ENCODE measurements at places on chromosomes 4 and X. TPM values are rescaled to one million over a fixed set of nuclear protein-coding genes. Genes with fewer than 3 reads are reported as not detected.

The FAM9B gene
- not detected for polyA plus RNA-seq

The AIFM1 gene
- 30.0 TPM for polyA plus RNA-seq

The MAPK10 gene
- 31.1 TPM for polyA plus RNA-seq

The NKX3-2 gene
- 0.25 TPM for polyA plus RNA-seq

The FAM236B gene
- polyA plus RNA-seq = not detected

The STARD8 gene
- 4.6 TPM for polyA plus RNA-seq

The EXOC1L gene
- polyA plus RNA-seq = not detected

The PCDH18 gene
- 2.2 TPM for polyA plus RNA-seq

The CT45A5 gene
- polyA plus RNA-seq = not detected

The RIPPLY1 gene
- polyA plus RNA-seq = not detected

The FAAH2 gene
- 8.8 TPM for polyA plus RNA-seq

The XPNPEP2 gene
- polyA plus RNA-seq = not detected

The ADRA2C gene
- polyA plus RNA-seq = 2.0 TPM

The MSN gene
- 231 TPM for polyA plus RNA-seq

The C4orf36 gene
- 1.0 TPM for polyA plus RNA-seq

The FGF16 gene
- not detected for polyA plus RNA-seq

The CPEB2 gene
- polyA plus RNA-seq = 5.1 TPM

The FAM236C gene
- polyA plus RNA-seq = not detected

The GPR34 gene
- polyA plus RNA-seq = 1.7 TPM

The WDR17 gene
- polyA plus RNA-seq = 1.6 TPM

The BOD1L1 gene
- 6.2 TPM for polyA plus RNA-seq

The ZNF630 gene
- 2.1 TPM for polyA plus RNA-seq

The NHS gene
- polyA plus RNA-seq = 1.7 TPM

The GABRA4 gene
- polyA plus RNA-seq = 0.36 TPM

The CLDN22 gene
- polyA plus RNA-seq = not detected

The PCSK1N gene
- 267 TPM for polyA plus RNA-seq
